Trophoblast cell (in vitro differentiated cells and primary cell): ENCODE measurements at places on chromosomes 7 and 10.

DNA sequence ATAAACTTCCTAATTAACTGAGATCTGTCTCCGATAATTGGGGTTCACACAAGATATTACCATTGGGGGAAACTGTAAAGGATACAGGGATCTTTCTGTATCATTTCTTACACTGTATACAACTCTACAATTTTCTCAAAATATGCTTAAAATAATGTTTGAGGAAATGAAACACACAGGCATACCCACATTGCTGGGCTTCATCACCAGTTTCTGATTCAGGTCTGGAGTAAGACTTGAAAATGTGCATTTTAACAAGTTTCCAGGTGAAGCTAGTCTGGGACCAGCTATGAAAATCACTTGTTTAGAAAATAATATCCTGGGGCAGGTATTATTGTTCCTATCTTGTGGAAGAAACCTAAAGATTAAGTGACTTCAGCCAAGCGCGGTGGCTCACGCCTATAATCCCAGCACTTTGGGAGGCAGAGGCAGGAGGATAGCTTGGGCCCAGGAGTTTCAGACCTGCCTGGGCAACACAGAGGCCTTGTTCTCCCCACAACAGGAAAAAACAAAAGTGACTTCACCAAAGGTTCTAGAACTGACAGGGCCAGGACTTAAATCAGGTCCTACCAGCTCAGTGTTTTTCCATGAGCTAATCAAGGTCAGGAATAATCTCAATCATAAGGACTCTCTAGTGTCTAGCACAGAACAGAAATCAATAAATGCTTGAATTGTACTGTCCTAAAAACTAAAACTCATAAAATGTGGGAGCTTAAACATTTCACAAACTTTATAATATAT lies 12.6 kb downstream of the TOMM7 start:
- DNase-seq, result no peak

DNA sequence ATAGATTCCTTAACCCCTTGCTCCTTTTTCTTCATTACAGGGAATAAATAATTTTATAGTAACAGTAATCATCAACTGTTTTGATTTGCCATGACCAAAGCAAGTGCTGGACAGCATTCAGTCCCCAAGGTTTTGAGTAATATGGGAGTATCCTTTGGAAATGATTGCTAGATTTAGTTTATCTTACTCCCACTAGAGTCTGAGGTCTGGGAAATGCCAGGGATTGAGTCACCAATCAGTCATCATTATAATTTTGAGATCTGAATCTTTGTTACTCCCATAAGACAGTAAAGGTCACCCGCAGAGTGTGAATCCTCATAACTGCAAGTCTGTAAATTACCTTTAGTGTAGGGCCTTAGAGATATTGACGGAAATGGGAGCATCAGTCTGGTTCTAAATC lies 133.7 kb upstream of the SEMA3E start:
- DNase-seq, result peak; percentile 1

DNA sequence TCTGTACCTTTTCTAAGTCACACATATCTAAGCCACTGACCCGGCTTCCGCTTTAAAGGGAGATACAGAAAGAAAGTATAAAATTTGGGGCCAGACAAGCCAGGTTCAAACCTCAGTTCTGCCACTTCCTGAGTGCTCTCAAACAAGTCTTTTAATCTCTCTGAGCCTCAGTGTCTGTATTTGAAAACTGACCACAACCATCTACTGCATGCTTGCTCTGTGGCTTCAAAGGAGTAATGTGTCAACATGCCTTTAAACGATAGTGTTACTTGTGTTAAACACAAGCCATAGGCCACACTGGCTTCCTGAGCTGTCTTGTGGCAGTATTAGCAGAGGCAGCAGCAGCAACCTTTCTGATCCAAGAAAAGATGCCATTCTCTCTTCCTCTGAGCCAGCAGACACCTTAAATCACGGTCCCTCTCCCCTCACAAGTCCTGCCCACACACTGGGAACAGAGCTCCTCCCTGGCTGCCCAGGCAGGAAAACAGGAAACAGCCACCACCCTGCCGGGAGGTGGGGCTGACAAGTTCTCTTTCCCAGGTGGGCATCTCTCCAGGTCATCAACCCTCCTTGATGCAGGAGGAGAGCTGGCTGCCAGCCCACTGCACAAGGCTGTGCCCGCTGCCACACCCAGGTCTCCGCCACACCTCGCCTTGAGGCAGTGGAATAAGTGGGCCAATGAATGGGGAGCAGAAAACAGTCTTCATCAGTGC lies 10.7 kb downstream of the HIP1 start:
- DNase-seq, result peak; percentile 75

DNA sequence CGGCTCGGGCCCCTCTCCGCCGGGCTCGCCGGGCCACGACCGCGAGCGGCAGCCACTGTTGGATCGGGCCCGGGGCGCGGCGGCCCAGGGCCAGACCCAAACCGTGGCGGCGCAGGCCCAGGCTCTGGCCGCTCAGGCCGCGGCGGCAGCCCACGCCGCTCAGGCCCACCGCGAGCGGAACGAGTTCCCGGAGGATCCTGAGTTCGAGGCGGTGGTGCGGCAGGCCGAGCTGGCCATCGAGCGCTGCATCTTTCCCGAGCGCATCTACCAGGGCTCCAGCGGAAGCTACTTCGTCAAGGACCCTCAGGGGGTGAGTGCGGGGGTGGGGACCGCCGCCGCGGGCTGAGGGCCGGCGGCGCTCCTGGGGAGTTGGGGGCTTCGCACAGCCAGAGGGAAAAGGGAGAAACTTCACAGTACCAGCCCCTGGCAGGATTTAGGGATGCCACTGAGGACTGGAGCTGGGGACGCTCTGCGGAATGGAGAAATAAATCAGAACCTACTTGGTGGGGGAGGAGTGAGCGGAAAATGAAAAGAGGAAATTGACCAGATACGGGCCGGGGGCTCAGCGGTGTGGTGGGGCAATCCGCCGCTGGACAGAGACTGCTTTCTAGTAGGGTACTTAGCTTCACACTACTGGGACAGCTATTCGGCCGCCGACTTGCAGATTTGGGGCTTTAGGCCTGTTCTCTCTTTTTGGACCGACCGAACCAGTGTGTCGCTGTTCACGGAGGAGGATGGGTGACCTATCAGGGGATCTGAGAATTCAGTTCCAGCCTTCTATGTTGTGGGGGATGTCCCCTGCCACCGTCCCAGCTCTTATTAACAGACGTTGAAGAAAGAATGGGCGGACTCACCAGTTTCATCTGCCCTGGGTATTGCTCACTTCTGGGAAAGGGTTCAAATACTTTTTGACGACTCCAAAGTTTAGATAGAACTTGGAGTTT lies 669 bp downstream of the PI4K2A start:
- no peak for DNase-seq

GRCh38 chr7:36045830-36046341 lies 107.2 kb upstream of the EEPD1 start:
- no peak for DNase-seq
